ENCODE measurements at places on chromosomes 12 and 14.

GRCh38 chr12:118922405-118922804 lies 58.9 kb upstream of the SRRM4 start:
- no peak for DNase-seq

- DNase-seq: peak; percentile 44
Measured at GRCh38 chr12:56487448-56488040, 417 bp downstream of the GLS2 start.

- peak; percentile 37 for DNase-seq
Measured at GRCh38 chr14:103624860-103625259, 4.2 kb upstream of the KLC1 start.

DNA sequence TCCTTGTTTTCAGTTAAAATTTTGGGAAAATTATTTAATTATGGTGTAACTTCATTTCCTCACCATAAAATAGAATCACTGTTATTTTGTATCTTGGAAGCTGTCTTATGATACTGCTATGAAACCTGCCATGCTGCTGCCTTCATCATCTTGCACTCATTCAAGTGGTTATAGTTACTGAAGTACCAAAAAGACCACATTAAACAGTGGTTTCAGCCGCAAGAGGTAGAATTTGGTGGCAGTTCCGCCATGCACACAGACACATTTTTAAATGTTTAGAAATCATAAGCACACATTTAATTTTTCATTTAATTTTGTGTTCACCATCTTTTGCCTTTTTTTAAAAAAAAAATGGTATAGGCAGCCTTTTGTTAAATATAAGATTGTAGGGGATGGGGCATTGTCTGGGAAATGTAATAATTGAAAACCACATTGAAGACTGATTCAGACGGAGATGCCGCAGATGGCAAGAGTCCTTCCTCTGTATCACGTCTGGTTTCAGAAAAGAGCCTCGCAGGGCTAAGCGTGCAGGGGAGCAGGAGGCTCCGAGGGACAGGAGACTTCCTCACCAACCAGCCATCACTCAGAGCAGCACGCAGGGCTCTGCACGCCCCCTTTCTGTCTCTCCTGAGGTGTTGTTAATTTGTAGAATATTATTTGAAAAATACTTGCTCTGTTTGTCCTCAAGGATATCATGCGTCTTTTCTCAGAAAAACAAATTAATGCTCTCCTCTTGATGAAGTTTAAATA lies 115.2 kb upstream of the PELI2 start:
- DNase-seq: peak; percentile 63

- DNase-seq: no peak
Measured at GRCh38 chr14:90642244-90642717, 173.9 kb downstream of the TTC7B start.

All from activated naive CD4-positive, alpha-beta T cell treated with anti-CD3 and anti-CD28 coated beads, Interleukin-2, amount 10 ng/mL, durations not matched to agents 7 days and 5 days (primary cell).